Fibroblast of skin of left quadriceps (primary cell): ENCODE measurements at places on chromosomes 2 and 18.
A peak's percentile ranks its signal among the peaks of the same experiment; 100 is the strongest.

GRCh38 chr2:150792780-150793300, 305.4 kb upstream of the RND3 start:
- no peak for DNase-seq

DNA sequence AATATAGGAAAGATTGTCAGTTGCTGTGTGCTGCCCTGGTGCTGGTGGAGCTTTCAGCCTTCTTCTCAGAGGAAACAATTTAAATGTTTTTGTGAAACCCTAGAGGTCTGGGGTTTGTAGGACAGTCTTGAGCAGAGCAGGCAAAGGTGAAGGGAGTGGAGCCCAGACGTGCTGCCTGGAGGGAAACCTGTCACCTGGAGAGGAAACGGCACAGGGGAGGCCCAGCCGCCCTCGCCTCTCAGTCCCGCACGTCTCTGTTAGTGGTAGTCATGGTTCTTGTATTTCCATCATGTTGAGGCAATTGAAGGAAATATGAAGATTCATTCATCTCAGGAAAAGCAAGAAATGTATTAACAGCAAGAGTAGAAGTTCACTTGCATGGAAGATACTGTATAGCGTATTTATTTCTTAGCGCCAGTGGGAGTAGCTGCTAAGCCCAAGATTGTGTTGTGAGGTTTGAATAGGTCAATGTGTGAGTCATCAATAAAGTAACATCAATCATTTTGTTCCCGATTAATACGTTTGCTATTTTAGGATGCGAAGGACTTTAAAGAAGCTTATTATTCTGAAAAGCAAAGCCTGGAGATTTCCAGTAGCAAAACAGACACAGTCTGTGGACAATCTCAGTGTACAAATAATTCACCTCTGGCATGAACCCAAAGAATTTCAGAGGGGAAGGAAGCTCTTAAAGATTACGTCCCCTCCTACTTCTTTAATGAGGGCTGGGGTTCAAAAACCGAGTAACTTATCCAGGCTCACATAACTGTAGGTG, 70.4 kb downstream of the LRRFIP1 start:
- no peak for DNase-seq

DNA sequence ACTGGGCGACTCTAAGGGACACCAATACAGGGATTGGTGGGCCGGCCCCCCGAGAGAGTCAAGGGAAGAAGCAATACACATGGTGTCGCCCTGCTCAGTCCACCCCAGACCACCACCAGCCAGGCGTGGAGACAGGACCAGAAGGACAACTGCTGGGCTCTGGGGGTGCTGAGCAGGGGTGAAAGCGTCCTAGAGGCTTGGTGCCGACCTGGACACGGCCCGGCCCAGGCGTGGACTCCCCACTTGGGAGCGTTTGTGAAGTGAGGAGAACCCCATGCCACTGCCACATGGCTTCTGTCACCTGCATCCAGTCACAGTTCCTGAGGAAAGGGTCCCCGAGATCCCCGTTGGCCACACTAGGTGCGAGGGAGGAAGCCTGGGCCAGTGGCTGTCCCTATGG, 35.4 kb upstream of the ITM2C start:
- no peak for DNase-seq

- DNase-seq, result no peak
Measured at GRCh38 chr2:234422981-234423431, 73.9 kb downstream of the ARL4C start.

GRCh38 chr18:8791171-8791651, 85.9 kb downstream of the MTCL1 start:
- DNase-seq, result no peak

DNA sequence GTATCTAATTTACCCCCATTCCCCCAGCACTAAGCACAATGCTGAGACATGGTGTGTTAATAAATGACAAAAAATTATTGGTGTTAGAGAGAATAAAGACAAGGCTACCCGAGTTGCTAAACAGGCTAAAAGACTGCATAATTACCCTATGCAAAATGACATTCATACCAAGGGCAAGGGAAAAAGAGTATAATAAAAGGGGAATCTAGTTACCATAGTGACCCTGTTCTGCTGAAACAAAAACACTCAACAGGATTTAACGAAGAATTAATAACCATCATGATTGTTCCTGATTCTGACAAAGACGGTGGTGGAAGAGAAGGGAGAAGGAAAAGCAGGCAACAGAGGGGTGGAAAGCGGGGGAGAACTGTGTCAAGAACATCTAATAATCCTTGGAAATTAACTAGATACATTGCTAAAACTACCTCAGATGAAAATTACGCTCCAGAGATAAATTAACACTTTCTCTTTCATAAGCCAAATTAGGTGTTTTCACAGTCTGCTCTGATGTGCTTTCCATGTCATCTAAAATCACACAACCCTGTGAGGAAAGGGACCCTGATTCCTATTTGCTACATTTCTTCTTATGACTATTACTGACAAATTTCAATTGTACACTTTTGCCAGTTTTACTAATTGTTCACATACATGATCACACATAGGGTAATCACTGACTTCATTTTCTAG, 25.5 kb downstream of the TTR start:
- no peak for DNase-seq

DNA sequence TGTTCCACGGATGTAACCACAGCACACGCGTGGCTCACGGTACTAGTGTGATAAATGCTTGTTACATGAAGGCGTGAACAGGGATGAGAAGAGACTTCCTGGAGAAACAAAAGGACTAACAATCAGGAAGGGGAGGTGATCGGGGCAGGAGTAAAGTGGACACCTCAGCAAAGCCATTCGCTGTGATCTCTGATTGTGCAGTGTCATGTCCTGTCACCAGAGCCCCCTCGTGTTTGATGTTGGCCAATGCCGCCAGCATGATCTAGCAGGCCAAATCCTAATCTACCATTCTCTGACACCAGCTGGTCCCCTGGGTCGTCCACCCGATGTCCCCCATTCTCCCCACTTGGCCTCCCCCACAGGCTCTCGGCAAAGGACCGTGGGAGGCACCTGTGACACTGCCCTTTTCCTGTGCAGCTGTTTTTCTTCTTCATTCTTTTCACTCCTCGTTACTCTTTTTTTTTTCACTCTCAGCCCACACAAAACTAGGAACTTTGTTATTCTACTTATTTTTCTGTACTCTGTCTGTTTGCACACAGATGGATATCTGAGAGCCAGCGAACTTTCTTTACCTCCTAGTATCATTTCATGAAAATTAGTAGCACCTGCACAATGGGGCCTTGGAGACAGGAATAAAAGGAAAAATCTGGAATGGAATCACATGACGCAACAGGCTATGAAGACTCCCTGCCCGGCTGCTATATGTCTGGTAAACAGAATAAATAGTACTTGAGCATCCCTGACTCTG, 146.8 kb downstream of the TGIF1 start:
- no peak for DNase-seq

- no peak for DNase-seq
Measured at GRCh38 chr2:163755366-163755765, 19.6 kb upstream of the FIGN start.

- no peak for DNase-seq
Measured at GRCh38 chr2:14737201-14737600, 104.7 kb downstream of the LRATD1 start.

DNA sequence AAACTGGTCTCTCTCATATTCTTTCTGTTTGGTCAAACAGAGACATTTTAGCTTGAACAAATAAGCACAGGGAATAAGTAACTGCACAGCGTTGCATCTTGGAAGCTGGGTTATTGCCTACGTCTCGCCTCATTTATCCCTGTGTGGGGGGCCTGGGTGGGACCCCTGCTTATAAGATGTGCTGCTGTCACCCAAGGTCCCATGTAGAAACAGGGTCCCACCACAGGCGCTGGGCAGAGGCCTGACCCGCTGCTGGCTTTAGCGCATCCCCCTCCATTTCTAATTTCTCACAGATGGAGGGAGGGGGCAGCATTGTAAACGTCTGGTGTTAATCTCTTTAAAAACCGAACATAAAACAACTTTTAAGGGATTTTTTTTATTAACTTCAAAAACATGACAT, 207.8 kb downstream of the HDAC4 start:
- DNase-seq, result no peak

GRCh38 chr2:226891780-226892590, 56.1 kb downstream of the RHBDD1 start:
- peak; percentile 88 for DNase-seq

DNA sequence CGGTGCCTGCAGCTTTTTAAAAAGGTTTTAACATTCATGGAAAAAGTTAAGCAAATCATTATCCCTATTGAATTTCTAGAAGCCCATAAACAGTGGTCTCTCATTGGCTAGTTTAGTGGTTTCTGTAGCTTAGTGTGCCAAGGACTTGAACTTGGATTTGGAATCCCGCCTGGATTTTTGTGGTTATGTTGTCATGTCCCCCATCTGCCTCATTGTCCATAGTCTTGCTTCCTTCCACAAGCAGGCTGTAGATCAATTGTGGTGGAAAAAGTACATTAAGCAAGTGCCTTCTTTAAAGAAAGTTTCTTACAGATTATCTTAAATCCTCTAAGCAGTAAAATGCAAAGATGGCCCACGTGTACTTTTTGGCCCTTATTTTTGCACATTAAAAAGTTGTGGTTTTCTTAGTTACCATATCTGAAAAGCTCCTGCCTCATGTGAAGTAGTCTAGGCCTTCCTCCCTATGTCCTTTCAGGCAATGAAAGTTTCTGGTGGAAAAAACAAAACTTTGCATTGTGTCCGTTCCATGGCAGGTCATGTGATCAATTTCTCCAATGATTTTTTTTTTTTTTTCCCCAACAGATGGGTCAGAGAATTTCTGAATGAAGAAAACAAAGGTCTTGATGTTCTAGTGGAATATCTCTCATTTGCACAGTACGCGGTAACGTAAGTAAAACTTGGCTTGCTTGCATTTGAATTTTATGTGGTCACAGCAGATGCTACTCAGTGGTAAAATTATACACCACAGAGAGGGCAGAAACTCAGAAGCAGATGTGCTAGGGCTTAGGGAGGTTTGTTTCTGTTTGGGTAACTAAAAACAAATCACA, 158.9 kb downstream of the PRPF40A start:
- DNase-seq, result peak; percentile 95

GRCh38 chr18:2070631-2071030, 500.7 kb downstream of the METTL4 start:
- DNase-seq, result no peak

DNA sequence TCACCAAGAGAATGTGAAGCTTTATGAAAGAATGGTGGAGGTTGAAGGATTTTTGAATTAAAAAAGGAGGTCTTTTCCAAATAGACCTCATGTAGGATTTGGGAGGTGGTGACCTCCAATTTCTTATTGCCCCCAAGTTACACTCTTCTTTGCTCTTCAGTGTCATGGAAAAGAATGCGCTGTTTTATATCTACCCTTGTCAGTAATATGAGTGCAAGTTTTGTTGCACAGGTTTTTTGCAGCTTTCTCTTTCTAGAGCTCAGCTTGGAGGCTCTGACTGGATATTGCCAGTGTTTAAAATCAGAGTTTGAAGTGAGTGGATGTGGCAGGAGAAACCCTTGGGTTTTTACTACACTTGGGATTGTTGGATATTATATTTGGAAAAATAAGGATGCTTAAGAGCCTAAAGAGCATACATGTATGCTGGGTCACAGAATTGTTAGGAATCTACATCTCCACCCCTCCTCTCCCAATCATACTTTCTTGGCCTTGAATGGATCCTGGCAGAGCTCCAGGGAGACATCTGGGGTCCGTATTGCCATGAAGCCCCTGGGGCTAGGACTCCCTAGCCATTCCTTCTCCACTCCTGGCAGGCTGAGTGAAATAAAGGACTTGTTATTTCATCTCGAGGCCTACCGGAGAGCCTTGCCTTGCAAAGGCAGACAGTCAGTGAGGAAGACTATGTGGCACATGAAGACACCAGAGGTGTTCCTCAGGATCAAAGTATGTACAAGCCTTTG, 43.8 kb downstream of the APOB start:
- DNase-seq, result no peak

DNA sequence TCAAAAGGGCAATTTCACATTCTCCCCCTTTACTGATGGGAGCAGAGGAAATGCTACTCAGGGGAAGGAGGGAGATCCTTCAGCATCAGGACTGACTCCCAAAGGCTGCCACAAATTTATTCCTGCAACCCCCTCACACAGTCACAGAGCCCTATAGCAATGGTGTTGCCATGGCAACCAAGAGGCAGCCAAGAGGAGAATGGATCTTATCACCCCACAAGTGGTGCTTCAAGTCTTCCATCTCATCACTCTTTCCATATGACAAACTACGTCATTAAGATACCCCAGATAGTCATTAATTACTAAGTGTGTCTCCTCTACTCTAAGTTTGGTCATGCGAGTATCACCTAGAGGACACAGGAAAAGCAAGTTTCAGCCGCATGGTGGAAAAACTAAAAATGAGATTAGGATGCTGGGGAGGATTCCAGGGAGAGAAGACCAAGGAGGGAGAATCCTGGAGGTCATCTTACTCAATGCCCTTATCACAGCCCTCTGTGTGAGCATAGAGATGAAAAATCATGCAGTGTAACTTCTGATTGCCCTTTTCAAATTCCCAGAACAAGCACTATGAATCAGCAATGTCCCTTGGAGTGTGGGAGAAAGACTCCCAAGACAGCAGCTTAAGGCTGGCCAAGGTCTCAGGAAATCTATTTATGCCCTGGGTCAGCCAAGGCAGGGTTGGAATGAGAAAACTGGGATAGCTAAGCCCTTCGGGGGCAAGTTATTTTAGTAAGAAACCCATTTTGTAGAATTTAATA, 885.7 kb upstream of the KLHL29 start:
- no peak for DNase-seq

DNA sequence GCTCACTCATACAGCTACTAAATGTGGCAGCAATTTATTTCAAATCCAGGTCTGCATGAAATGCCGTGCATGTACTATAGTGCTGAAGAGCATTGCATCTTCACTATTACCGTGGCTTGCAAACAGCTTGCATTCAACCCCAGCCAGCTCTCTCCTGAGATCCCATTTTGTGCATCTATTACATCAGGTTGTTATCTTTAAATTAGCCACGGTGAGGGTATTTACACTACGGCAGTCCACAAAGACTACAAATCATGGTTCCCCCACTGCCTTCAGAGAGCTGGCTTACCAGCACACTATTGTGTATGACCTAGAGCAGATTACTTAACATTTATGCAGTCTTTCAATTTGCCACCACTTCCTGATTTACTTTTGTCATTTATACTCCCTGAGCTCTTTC, 621.3 kb upstream of the LRATD1 start:
- no peak for DNase-seq

GRCh38 chr18:64528646-64529045, 379.8 kb upstream of the LINC00305 start:
- DNase-seq, result no peak

GRCh38 chr2:65706411-65706810, 274.0 kb upstream of the SPRED2 start:
- DNase-seq, result no peak

GRCh38 chr2:134154246-134154645, 99.6 kb upstream of the MGAT5 start:
- DNase-seq, result no peak

DNA sequence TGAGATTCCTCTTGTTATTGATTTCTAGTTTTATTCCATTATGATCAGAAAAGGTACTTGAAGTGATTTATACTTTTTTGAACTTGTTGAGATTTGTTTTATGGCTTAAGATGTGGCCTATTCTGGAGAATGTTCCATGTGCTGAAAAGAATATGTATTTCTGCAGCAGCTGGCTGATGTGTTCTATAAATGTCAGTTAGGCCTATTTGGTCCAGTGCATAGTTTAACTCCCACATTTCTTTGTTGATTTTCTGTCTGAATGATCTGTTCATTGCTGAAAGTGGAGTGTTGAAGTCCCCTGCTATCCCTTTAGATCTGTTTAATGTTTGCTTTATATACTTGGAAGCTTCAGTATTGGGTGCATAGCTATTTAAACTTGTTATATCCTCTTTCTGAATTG, 7.1 kb upstream of the OR6B2 start:
- no peak for DNase-seq
